ENCODE measurements at places on chromosomes 4 and X.

- DNase-seq = no peak
Observed at GRCh38 chr4:182736207-182736606, 181.0 kb downstream of the DCTD start.

- no peak for DNase-seq
Observed at GRCh38 chrX:154464806-154465365, 6.8 kb downstream of the PLXNA3 start.

- DNase-seq = no peak
Observed at GRCh38 chr4:155616117-155616516, 50.5 kb upstream of the GUCY1A1 start.

DNA sequence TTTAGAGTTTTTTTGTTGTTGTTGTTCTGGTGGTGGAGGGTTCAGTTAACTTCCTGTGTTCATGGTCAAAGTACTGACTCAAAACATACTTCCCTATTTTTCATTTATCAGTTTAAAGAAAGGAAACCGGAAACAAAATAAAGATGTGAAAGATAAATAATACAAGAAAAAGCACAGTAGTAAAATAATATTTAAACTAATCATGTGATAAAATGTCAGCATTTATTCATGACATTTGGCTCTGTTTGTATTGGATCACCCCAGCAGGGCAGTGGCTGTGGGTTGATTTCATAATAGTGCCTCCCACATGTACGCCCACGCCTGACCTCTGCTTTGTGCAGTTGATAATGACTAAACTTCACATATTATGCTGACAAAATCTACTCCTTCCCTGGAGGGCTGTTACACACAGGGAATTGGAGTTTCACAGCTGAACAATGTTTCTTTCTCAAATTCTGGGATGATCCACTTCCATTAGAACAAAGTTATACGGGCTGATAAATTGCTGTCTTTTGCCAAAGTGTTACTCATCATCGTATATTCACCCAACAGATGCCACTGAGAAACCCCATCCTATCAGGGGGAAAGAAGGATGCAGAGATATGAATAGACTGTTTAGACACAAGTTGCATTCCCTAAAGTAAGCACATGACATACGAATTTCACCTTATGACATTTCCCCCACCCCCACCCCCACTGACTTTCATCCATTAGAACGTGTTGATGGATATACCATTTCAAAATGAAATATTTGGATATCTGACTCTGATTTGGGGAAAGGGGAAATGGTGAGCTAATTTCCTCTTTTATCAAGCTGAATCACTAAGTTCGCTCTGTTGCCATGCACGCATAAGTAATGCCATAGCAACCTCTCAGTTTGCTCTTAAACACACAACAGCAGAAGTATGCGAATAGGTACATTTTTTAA lies 48.3 kb downstream of the AMELX start:
- peak; percentile 2 for DNase-seq

Data from GM20000 (cell line).